ENCODE measurements at places on chromosomes 4 and X.

DNA sequence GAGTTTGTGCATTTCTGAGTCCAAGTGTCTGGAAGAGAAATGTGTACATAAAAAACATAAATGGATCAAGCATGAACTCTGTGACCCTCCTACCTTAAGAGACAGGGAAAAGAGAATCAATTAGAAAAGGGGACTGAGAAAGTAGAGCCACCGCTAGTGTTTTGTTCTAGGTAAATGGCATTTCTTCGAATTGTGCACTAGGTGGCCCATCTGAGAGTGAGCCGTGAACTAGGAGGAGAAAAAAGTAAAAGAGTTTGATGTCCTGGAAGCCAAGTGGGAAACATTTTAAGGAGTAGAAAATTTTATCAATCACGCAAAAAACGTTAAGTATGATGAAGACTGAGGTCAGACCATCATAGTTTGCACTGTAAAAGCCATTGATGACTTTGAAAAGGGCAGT is 55.1 kb downstream of the NAF1 start:
- DNase-seq, result no peak

GRCh38 chrX:136250191-136251040 is 784 bp downstream of the MAP7D3 start:
- no peak for DNase-seq

- DNase-seq, result no peak
Measured at GRCh38 chrX:21735768-21736127, 22.2 kb downstream of the SMPX start.

DNA sequence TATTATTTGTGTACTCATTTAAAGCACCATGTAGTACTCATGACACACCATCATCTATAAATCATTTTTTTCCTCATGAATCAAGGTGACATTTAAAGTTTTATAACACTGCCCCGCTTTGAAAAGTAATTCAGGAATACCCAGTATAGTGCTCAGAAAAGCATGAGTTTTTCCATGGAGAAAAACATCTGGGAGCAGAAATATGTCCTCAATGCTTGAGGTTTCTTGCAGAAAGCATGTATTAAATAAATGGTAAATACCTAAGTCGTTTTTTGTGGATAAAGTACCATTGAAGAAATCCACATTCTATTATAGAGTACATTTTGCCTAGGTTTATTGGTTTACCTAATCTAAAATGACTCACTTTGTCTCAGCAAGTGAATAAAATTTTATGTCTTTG is 66.2 kb downstream of the UBA6 start:
- no peak for DNase-seq

DNA sequence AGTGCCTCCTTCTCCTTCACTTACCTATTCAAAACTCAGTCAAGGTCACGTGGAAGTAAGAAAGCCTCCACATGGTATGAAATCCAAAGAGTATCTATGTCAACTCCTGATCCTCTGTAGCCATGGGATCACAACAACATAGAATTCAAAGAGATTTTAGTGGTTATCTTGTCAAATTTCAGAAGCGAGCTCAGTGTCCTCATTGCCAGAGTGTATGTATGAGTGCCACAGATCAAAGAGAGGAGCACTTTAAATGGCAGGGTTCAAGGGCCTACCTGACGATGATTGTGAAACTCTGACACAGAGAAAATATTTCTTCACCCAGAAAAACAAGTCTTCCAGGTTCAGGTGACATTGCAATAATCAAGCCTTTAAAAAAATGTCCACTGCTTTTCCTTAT is 1.2 kb upstream of the ACE2 start:
- DNase-seq, result no peak

- DNase-seq, result no peak
Measured at GRCh38 chrX:30230395-30230794, at the start of gene MAGEB3. TSS of gene MAGEB3 (plus strand) at chrX:30230657. CDS start at chrX:30235925, 5,268 bp downstream.

DNA sequence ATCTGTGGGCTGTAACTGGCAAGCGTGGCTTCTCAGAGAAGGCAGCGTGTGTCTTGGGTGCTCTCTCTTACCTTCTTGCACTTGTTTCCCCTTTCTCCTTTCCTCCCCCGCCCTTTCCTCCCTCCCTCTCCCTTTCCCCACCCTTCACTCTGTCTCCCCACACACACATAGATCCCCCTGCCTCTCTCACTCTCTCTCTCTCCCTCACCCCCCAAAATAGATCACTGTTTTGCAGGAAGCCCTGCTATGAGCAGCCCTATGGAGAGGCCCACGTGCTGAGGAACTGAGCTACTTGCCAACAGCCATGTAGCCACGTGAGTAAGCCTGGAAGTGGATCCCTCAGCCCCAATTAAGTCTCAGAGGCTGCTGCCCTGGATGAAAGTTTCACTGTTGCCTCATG is 4.3 kb upstream of the PNMA6E start:
- DNase-seq, result no peak

DNA sequence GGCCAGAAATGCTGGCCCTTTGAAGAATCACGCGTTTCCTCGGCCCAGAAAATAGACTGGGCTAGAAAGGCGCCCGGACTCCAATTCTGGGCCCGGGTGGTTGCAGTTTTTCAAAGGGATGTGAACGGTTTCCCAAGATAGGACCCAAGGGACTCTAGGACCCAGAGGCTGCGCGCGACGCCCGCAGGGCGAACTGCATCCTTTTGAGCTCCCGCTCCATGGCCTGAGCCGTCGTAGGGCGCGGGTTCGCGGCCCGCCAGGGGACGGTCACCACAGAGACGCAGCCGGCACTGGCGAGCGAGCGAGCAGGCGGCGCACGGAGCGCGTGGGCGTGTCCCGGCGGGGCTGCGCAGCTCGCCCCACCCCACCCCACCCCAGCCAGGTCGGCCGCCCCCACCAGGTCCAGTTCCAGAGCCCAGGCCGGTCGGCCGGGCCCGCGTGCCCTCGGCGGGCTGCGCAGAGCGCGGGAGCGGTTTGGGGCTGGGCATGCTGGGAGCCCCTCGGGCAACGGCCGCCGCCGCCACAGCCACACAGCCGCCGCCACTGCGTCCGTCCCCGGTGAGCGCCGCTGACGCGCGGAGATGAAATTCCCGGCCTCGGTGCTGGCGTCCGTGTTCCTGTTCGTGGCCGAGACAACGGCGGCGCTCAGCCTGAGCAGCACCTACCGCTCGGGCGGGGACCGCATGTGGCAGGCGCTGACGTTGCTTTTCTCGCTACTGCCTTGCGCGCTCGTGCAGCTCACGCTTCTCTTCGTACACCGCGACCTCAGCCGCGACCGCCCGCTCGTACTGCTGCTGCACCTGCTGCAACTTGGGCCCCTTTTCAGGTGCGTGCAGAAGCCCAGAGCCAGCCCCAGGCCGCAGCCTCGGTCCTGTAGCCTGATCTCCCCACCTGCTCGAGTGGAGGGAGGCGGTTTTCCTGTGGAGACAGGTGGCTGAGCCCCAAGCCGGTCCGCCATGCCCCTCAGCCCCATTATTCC is at the start of gene XK:
TSS of gene XK (plus strand) at position 411 of the 979 bp plus-strand sequence. CDS start at position 582, 171 bp downstream.
- DNase-seq, result no peak

Measured in activated CD4-positive, CD25-positive, alpha-beta regulatory T cell treated with anti-CD3 and anti-CD28 coated beads, Interleukin-2, amount 50 U/mL, for 16 hours (primary cell).